ENCODE measurements at places on chromosomes 12 and 14.

DNA sequence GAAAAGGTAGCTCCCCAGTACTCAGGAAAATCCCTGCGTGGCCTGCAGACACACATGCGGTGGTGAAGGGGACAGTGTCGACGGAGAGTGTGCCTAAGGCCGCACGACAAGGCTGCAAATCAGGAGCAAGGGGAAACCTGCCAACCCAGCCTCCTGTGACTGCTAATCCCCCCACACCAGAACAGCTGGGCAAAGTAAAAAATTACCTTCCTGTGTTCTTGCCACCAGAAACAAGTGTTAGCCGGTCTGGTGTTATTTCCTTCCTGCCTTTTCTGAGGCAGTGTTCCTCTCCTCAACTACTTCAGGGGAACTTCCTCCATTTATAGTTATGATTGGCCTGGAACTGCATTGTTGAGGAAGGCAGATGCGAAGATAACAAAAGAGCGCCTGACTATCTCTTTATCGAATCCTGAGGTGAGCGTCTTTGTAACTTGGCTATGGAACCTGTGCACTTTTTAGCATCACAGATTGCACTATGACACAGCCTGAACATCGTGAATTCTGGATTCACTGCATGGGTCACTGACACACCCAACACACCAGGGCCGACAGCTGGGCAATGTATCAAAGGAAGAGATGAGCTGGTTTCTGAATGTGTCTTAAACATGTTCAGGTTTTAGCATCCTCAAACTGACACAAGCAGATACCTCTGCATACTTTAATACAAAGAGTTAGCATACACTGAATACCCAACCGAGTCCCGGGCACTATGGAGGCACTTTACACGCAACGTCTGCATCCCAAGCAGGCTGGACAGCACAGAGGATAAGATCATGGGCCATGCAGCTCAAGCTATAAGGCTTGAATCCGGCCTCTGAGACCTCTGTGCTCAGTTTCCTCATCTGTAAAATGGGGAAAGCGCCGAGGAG, 28.9 kb downstream of the SLC15A4 start:
- DNase-seq = peak; percentile 49

DNA sequence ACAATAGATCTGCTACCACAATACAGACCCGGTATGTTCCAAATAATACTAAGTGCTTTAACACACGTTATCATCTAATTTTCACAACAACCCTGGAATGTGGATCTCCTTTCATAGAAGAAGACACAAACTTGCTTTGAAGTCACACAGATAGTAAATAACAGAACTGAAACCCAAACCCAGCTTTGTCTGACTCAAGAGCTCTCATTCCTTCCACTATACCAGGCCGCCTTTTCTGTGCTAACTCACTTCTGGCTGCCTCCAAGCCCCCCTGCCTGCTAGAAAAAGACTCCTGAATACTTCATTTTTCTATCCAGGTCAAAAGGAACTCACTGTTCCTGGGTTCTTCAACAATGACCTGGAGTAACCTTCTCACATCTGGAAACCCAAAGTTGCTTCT, 37.8 kb downstream of the PRPF40B start:
- DNase-seq = no peak

GRCh38 chr14:33792009-33792719, 158.7 kb downstream of the EGLN3 start:
- DNase-seq = no peak

GRCh38 chr12:107129315-107129930, 36.1 kb upstream of the CRY1 start:
- DNase-seq = no peak

- DNase-seq = no peak
These were observed 7.0 kb downstream of the FOXA1 start for GRCh38 chr14:37587881-37588666.

DNA sequence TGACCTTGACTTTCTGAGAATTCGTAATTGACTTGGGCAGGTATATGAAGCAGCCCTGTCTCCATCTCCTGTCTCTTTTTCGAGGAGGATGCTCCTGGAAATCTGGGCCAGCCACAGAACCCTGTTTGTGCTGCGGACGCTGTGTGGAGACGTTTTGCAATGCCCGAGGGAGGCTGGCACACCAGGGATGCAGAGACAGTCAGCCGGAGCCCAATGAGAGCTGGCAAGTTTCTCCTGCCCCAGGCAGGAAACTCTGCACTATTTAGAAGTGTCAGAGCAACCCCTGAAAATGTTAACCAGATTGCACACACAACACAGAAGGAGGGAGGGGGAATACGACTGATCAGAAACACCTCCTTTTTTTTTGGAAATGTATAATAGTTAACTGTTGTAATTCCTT, 103.2 kb upstream of the DYRK2 start:
- no peak for DNase-seq

GRCh38 chr14:50015716-50016115, 100.7 kb downstream of the VCPKMT start:
- DNase-seq = no peak

All from cardiac septum (tissue), 1 donor.